ENCODE measurements at places on chromosomes 1 and 21.

DNA sequence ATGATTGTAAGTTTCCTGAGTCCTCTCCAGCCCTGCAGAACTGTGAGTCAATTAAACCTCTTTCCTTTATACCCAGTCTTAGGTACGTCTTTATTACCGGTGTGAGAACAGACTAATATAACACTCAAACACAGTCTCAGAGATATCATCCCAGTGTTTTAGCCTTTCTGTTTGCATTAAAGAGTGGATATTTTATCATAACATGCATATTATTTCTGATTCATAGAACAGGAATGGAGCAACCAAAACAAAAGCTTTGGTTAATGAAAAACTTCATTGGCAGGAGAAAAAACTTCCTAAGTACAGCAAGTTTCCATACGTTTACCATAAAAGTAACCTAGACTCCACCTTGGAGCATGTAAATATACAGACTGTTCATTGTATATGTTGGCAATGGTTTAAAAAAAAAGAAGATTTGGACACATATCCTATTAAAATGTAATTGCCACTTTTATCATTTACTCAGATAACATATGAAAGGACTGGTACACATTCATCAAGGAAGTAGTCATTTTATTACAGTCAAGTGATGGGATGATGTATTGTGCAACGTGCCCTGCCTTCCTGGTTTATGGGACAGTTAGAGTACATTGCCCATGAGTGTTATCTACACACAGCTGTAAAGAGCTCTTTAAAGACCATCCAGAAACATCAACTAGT lies 144.8 kb downstream of the ETS2 start:
- DNase-seq: no peak

DNA sequence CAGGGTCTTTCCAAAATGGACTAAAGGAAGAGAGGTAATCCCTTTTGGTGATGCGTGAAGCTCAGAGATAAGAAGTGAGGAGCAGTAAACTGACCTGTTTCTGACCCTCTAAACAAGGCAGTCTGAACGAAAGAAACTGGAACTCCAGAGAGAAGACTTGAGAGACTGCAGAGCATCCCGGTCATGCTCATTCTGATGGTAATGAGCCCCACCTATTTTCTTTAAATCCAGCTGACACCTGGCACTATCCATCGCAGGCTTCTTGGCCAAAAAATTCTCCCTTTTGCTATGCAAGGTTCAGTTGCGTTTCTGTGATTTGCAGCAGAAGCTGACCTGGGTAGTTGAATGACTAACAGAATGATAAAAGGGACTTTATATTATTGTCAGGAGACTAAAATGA lies 105.9 kb upstream of the KCNK2 start:
- DNase-seq: no peak

- no peak for DNase-seq
These were observed 568.8 kb upstream of the ZRANB2 start for GRCh38 chr1:71649608-71650007.

- DNase-seq: no peak
These were observed 316.8 kb downstream of the PTBP2 start for GRCh38 chr1:97038410-97038809.

DNA sequence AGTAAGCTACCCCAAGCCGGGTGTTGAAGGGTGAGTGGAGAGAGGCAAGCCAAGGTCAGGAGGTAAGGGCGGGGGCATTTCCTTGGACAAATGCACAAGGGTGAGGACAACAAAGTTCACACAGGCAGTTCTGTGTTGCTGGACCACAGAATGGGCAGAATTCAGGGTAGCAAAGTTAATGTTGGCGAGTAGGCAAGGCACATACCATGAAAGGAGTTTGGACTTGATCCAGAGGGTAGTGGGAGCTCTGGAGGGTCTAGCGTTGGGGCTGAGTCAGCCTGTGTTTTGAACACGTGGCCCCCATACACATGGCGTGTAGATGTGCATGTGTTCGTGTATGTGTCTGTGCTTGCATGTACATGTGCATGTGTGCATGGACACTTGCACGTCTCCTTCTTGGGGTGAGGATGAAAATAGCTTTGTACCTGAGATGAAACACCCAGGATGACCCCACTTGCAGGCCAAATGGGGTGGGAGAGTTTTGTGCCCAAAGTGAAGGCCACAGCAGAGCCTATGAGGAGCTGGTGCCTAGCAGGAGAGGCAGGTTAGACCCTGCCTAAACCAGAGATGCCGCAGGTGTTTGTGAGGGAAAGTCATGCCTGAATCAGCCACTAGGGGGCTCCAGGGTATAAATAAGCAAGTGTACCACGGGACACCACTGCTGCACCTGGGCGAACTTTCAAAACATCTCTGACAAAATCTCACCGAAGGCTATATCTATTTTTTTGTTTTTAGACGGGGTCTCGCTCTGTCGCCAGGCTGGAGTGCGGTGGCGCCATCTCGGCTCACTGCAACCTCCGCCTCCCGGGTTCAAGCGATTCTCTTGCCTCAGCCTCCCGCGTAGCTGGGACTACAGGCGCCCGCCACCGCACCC lies 21.8 kb downstream of the SLC27A3 start:
- peak; percentile 90 for DNase-seq

DNA sequence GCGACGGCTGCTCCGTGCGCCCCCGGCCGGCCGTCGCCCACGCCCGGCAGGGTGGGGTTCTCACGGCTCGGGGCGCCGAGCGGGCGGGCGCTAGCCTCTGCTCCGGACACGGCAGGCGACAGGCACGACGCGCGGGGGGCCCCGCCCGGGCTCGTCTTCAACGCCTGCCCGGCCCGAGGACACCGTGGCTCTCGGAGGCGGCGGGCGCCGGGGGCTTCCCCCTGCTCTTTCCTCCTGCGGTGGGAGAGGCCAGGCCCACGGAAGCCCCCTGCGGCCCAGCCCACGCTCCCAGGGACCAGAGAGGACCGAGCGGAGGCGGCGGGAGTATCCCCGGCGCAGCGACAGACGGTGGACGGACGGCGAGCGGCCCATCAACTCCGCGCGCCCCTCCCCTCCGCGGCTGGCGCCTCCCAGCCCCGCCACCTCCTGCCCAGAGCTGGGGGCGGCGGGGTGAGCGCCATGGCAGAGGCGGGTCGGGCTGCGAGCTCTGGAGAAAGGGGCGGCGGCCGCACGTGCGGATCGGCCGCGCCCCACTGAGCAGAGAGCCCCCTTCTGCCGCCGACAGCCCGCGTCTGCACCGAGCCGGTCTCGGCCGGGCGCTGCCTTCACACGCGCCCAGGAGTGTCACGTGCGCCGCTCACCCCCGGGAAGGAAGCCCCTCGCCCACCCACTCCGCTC lies at the start of the genes SHE and TDRD10:
Gene SHE (minus strand): TSS at position 347 of the 678 bp plus-strand sequence. CDS start 386 bp downstream, outside the sequence.
Gene TDRD10 (plus strand): TSS at position 154 of the 678 bp plus-strand sequence. CDS start 4,685 bp downstream, outside the sequence.
- no peak for DNase-seq

- no peak for DNase-seq
These were observed 8.6 kb upstream of the PIGV start for GRCh38 chr1:26779098-26779668.

- no peak for DNase-seq
These were observed 26.8 kb downstream of the IFFO2 start for GRCh38 chr1:18929686-18930085.

DNA sequence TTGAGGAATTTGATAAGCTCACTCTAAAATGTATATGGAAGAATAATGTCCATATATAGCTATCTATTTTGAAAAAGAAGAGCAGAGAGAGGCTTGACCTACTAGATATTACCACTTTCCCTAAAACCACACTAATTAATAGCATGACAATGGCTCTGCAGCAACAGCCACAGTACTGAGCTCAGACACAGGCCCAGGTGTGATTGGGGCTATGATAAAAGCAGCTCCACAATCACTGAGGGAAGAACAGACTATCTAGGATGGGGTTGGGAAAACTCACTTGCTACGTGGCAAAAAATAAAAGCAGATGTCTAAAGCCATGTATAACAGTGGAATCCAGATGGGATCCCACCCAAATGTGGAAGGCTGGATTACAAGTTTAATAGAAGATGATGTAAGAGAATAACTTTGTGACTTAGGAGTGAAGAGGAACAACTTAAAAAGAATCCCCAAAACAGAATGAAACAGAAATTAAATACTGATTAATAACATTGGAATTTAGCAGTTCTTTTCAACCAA lies 80.8 kb upstream of the RAB4A start:
- no peak for DNase-seq

DNA sequence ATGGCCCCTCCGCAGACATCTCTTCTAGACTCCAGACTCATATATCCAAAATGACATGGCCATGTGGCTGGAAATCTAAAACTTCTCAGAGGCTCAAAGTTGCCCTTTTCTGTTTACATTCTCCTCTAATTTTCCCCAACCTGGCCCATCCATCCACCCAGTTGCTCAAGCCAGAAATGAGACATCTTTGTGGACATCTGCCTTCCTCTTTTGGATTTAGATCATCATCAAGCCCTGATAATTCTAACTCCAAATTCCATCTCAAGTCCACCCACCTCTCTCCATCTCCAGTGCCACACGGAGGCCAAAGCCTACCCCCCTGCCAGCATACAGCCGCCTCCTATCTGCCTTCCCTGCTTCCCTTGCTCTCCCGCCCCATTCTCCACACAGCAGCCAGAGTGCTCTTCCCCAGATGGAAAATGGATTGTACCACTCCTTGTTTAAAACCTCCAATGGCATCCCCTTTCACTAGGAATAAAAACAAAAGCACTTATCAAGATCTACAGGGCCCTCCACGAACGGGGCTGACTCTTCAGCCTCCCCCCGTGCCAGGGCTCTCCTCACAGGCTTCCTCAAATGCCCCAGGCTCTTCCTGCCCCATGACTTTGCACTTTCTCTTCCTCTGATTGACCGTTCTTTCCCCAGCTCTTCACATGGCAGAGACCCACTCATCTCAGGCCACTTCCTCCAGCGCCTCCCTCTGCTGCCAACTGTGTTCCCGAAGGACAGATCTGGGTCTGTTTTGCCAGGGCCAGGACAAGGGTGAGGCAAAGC lies 40.1 kb downstream of the SYT6 start:
- no peak for DNase-seq
